ENCODE measurements at places on chromosomes 1 and 21.

DNA sequence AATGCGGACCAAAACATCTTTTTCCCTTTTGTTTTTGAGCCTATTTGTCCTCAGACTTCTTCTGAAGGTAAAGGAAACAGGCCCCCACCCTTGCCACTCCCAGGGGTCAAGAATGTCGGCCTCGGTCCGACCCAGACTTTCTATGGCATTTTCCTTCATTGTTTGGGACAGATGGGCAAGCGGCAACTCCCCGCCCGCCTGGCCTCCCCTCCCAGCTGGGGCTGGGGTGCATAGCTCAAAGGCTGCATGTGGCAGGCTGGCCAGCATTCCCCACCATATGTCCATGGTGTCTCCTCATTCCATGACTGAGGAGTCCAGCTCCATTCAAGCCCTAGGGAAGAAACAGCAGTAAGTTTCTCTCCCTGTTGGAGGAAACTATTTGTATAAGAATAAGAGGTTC, 29.4 kb upstream of the TSPEAR start:
- no peak for DNase-seq
- H3K27ac ChIP-seq: no peak overlapping the region
- peaks cover 1% of the 10 kb centered on the region for H3K27me3 ChIP-seq
- no peaks in the 10 kb centered on the region for H3K4me1 ChIP-seq
- H3K4me3 ChIP-seq: no peak overlapping the region

DNA sequence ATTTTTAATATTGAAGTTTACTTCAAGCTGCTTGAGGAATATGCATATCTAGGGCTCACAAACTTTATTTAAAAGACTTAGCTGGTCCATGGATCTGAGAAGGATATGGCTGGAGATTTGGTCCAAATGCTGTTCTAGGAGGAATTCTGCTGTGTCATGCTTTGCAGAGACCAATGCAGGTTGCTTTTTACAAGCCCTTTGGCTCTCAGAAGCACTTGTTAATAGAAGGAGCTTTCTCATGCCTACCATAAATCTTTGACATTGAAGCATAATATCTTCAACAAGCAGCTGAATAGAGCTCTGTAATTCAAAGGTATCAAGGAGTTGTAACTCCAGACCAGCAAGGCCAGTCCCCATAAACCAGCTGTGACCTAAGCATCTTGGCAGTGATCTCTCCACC, 299.1 kb downstream of the HHAT start:
- no peak overlapping the region for H3K27ac ChIP-seq
- H3K27me3 ChIP-seq: no peaks in the 10 kb centered on the region
- H3K4me3 ChIP-seq: no peak overlapping the region
- H3K36me3 ChIP-seq: no peaks in the 10 kb centered on the region

GRCh38 chr1:188769936-188770335, 1707.7 kb downstream of the BRINP3 start:
- H3K27me3 ChIP-seq: no peaks in the 10 kb centered on the region
- no peaks in the 10 kb centered on the region for H3K4me1 ChIP-seq
- H3K27ac ChIP-seq: no peak overlapping the region
- no peaks in the 10 kb centered on the region for H3K36me3 ChIP-seq
- no peak for DNase-seq

- H3K27me3 ChIP-seq: no peaks in the 10 kb centered on the region
- no peak overlapping the region for H3K4me3 ChIP-seq
- H3K36me3 ChIP-seq: no peaks in the 10 kb centered on the region
Observed at GRCh38 chr1:91583326-91583755, 82.7 kb downstream of the CDC7 start.

DNA sequence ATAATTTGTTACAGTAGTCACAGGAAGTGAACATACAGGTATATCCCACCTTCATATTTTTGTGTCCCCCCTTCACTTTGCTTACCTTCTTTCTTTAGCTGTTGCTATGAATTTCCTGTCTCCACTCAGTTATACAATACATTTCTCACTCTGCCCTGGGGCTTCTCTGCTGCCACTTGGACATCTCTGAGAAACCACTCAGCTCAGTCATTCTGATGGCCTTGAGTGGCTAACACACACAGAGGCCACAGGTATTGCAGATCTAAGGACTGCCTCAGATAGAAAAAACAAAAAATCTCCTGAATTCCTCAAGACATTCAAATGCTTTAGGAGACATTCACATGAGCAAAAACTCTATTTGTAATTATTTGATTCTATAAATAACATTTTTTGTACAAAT, 87.7 kb downstream of the OLFM3 start:
- DNase-seq: no peak
- no peak overlapping the region for H3K27ac ChIP-seq
- no peaks in the 10 kb centered on the region for H3K36me3 ChIP-seq

GRCh38 chr1:169858467-169858866, 35.2 kb downstream of the SCYL3 start:
- no peaks in the 10 kb centered on the region for H3K4me1 ChIP-seq
- DNase-seq: no peak
- H3K4me3 ChIP-seq: no peak overlapping the region
- no peaks in the 10 kb centered on the region for H3K27me3 ChIP-seq
- H3K27ac ChIP-seq: no peak overlapping the region
- H3K36me3 ChIP-seq: peaks cover 90% of the 10 kb centered on the region

GRCh38 chr1:98794196-98794886, 132.8 kb downstream of the SNX7 start:
- no peak overlapping the region for H3K4me3 ChIP-seq
- peak; percentile 74 for DNase-seq
- no peaks in the 10 kb centered on the region for H3K27me3 ChIP-seq
- H3K36me3 ChIP-seq: no peaks in the 10 kb centered on the region
- H3K4me1 ChIP-seq: peaks cover 10% of the 10 kb centered on the region

- no peak for DNase-seq
- H3K4me3 ChIP-seq: no peak overlapping the region
- no peaks in the 10 kb centered on the region for H3K36me3 ChIP-seq
- H3K4me1 ChIP-seq: no peaks in the 10 kb centered on the region
- no peaks in the 10 kb centered on the region for H3K27me3 ChIP-seq
Observed at GRCh38 chr1:209999005-209999404, 61.0 kb downstream of the SYT14 start.

All from CD4-positive, CD25-positive, alpha-beta regulatory T cell (primary cell).